Activated CD8-positive, alpha-beta memory T cell treated with anti-CD3 and anti-CD28 coated beads, Interleukin-2, amount 50 U/mL, for 4 hours (primary cell): ENCODE measurements at places on chromosomes 6 and 20.

DNA sequence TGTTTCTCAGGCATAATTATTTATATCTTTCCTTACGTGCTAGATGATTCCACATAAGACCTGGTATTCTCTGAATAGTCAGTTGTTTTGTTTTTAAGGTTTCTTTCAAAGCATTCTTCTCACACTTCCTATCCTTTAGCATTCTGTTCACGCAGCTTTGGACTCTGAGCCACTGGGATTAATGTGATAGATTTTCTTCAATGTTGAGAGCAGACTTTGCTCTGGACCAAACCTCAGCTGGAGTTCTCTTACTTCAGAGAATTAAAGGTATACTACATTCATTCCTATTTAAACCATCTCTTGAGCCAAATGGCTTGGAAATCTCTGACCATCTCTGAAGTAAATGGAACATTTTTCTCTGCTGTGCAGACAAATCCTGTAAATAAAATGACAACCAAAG is 70.7 kb upstream of the TRAF3IP2 start:
- DNase-seq: no peak

DNA sequence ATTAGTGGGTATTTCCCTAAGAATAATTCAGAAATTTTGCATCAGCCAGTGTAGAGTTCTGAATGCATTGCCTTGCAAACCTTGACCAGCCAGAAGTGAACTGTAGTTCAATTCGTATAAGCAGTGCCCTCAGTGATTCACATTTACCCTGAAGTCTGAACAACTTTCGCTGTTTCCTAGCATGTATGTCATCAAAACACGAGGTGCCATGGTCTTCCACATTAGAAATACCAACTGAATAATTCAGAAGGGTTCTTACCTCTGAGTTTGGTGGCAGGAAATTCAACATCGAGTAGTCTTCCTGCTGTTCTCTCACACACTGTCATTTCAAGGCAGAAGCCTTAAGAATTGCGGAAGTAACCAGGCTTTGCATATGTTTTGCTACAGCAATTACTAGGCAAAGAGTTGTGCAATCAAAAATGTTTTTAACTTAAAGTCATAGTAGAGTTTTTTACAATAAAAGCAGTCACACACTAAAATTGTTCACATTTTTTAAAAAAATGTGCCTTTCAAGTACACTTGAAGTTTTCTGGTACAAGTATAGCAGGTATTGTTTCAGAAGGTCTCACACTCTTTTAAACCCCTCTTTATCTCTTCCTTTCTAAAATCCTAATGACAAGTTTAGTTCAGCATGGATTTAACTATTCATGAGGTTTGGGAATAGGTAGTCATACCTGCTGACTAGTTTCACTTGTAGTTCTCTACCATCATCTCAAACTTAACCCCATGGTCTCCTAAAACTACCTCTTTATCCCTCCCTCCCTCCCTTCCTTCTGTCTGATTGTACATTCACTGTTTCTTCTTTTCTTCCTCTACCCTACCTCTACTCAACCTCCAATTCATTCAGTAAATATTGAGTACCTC is 118.3 kb downstream of the STXBP5 start:
- no peak for DNase-seq

- no peak for DNase-seq
Measured at GRCh38 chr6:10420546-10421157, 5.8 kb upstream of the TFAP2A start.

DNA sequence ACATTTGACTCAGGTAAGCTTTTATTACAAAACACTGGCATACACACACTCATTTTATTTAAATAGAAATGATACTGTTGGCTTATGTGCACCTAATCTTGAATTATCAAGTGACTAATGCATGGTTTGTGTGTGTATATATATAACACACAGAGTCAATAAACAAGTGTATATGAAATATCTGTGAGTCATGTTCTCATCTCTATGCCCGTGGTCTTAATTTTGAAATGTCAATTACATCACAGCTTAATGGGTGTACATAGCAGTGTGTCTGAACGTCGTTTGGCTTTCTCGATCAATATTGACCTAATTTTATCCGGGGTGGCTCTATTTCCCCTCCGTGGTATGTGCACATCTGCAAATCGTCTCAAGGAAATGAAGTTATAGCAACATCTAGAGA is 104.0 kb upstream of the ZFP64 start:
- no peak for DNase-seq

- DNase-seq: no peak
Measured at GRCh38 chr20:53227523-53227922, 255.4 kb downstream of the TSHZ2 start.

GRCh38 chr6:78076371-78076770 is 423.5 kb downstream of the MEI4 start:
- no peak for DNase-seq

- DNase-seq: no peak
Measured at GRCh38 chr6:5384276-5384675, 123.0 kb downstream of the FARS2 start.

DNA sequence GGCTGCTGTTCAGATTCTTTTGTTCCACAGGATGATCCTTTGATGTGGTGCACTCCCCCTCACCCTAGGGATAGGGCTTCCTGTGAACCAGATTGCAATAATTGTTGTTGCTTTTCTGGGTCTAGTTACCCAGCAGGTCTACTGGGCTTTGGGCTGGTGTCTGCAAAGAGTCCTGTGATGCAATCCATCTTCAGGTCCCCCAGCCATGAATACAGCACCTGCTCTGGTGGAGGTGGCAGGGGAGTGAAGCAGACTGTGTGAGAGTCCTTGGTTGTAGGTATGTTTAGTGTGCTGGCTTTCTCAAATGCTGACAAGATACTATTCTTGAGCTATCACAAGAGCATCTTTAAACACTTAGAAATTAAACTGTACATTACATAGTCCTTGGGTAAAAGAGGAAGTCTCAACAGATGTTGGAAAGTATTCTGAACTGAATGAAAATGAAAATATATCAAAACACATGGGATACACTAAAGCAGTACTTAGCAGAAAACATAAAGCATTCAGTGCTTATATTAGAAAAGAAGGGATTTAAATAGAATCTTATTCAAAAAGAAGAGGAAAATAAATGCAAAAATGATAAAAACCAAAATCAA is 49.1 kb upstream of the CCR6 start:
- DNase-seq: no peak

DNA sequence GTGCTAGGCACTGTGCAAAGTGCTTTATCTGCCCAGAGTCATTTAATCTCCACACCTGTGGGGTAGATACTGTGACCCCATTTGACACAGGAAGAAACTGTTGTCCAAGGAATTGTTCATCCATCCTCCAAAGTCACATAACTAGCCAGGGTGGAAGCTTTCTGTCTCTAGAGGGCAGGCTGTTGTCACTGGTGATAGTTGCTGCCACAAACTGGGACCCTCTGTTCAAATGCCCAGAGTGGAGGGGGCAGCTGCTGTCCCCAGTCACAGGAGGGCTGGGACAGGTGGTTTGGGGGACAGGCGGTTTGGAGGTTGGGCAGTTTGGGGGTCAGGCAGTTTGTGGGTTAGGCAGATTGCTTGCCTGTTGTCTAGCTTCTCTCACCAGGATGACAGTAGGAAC is 16.1 kb upstream of the TMEM242 start:
- no peak for DNase-seq

- no peak for DNase-seq
Measured at GRCh38 chr6:12381587-12381986, 91.4 kb downstream of the EDN1 start.

DNA sequence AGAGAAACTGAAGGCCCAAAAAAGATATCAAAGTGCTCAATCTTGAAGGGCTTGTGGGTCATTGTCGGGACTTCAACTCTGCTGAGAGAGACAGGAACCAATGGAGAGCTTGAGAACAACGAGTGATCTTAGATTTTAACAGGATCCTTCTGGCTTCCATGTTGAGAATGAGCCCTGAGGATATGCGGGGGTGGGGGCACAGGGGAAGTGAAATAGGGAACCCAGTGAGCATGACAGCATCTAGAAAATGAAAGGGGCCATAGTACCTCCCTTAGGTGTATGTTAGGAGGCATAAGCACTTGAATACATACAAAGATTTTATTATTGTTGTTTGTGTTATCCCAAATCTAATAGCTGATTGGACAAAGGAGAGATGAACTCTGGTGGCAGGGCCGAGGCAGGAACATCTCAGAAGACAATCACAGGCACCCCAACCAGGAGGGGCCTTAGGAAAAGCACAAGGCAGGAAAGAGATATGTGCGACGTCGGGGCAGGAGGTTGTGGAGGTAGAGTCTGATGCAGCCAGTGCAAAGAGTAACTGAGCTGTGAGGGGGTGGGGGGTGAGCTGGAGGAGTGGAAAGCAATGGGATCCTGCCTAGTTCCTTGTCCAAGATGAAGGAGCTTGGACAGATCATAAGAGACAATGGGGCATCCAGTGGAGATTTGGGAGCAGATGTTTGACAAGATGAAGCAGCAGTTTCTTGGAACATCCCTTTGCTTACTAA is 10.4 kb downstream of the TGM6 start:
- DNase-seq: no peak

GRCh38 chr6:44245391-44245911 is 1.4 kb upstream of the HSP90AB1 start:
- DNase-seq: no peak

- DNase-seq: no peak
Measured at GRCh38 chr6:6224933-6225486, 95.5 kb downstream of the F13A1 start.

DNA sequence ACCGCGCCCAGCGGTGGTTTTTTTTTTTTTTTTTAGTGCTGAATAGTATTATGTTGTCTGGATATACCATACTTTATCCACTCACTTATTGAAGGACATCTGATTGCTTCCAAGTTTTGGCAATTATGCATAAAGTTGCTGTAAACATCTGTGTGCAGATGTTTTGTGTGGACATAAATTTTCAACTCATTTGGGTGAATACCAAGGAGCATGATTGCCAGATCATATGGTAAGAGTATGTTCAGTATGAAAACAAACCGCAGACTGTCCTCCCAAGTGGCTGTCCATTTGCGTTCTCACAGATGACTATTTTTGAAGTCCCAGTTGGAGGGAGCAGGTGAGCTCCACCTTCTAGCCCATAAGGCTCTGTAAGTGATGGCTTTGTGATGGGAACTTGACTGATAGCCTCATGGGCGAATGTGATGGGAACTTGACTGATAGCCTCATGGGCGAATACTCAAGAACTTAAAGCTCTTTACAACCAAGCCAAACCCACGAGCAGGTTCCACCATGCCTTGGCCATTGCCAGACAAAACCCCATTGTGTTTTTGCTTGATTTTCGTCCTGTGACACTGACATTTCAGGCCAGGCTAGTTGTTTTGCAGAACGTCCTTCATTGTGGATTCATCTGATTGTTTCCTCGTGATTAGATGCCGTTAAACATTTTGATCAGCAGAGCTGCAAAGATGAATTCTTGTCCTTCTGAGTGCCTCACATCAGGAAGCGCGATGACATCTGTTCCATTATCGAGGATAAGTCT is 51.0 kb downstream of the ZBTB2 start:
- DNase-seq: no peak

- no peak for DNase-seq
Measured at GRCh38 chr20:47825011-47825762, 39.9 kb upstream of the SULF2 start.

- no peak for DNase-seq
Measured at GRCh38 chr6:8900056-8900455, 464.7 kb upstream of the SLC35B3 start.

GRCh38 chr20:8018958-8019245 is 659 bp downstream of the TMX4 start:
- DNase-seq: peak; percentile 64

DNA sequence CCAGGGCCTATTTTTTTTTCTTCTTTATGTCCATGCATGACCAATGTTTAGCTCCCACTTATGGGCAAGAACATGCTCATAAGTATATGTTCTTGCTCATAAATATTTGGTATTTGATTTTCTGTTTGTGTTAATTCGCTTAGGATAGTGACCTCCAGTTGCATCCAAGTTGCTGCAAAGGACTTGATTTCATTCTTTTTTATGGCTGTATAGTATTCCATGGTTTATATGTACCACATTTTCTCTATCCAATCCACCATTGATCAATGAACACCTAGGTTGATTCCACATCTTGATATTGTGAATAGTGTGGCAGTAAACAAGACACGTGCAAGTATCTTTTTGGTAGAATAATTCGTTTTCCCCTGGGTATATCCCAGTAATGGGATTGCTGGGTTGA is 78.1 kb downstream of the RTN4IP1 start:
- no peak for DNase-seq

GRCh38 chr6:50442531-50443040 is 270.7 kb upstream of the TFAP2D start:
- DNase-seq: no peak

DNA sequence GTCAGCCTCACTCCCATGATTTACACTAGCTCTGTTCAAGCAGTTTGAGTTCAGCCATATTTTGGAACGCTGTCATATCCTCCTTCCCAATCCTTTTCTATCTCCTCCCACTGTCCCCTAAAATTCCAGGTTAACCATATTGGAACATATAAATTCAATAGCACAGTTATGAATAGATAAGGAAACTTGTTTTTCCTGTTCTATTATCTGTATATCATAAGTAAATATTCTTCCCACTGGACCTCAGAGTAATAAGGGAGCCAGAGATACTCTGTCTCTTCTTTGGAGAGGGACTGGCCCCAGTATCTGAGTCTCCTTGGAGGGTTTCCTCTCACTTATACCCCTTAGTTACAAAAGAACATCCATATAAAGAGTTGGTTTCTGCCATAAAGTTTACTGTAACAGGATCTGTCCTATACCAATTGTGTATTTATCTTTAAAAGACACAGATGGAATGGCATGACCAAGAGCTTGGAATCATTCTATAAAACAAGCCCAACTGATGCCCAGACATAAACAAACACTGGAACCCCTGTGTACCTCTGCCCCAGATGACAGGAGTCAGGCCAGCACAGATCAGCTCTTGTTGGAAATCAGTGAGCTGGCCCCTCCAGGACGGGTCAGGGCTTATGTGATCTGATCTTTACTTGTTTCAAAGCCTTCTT is 67.1 kb downstream of the EPB41L2 start:
- DNase-seq: no peak

- no peak for DNase-seq
Measured at GRCh38 chr6:153525998-153526397, 394.9 kb upstream of the RGS17 start.

DNA sequence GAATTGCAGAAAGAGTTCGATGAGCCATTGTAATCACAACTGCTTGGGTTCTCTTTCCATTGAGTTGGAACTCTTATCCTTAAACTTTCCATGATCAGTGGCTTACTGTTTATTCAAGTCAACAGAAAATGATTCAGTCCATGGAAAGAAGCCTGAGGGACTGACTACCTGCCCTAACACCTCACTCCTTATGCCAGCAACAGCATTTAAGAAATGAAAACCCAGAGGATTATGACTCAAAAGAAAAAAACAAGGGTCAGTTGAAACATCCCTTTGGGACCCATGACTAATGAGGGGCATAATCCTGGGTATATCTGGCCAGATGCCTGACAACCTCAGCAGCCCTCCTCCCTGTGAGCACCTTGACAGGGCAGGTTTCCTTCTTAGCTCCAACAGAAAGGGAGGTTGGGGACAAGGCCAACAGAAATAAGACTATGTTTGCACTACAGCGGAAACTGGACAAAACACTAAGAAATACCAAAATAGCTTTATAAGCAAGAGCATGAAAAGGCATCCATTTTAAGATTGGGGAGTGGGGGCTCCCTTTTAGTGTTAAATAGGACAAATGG is 106.7 kb downstream of the MAP3K5 start:
- no peak for DNase-seq

- DNase-seq: no peak
Measured at GRCh38 chr6:6586671-6587526, 1.6 kb upstream of the LY86 start.

GRCh38 chr20:24473435-24474223 is 4.2 kb downstream of the SYNDIG1 start:
- no peak for DNase-seq
